ENCODE measurements at places on chromosomes 2 and 18.

DNA sequence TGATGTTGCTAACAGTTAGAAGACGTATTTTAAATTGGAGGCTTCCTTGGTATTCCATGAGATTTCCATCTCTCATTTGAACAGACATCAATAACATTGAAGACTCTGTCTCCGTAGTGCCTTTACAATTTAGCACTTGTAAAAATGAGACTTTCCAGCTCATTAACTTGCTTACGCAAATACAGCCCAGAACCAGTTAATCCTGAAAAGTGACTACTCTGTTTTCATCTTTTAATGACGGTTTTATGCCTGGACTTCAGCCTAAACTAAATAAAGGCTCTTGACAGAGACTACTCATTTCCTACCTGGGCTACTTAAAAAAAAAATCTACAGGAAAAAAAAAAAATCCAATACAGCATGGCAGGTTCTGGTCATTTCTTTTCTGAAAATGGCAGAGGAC is 148.6 kb downstream of the LRATD1 start:
- DNase-seq = no peak

- DNase-seq = no peak
These were observed 108.5 kb downstream of the PTH2R start for GRCh38 chr2:208515099-208515498.

- no peak for DNase-seq
These were observed 1.2 kb downstream of the PPP1CB start for GRCh38 chr2:28752631-28753376.

- DNase-seq = no peak
These were observed 68.1 kb downstream of the OLA1 start for GRCh38 chr2:174180165-174180724.

DNA sequence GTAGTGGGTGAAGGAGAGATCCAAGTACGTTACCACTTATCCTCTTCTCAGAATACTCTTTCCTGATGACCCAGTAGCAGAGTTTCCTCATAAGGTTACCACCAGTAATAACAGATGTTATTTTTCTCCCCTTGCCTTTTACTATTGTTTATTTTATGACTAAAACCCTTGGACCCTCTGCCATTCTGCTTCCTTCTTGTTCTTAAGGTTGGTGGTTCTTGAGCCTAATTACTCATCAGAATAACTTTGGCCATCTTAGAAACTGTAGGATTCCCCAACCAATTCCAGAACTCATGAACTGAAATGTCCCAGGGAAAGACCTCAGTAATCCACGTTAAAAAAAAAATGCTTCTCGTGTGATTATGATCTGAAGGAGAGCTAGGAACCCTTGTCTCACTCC is 64.9 kb downstream of the CHST9 start:
- DNase-seq = no peak

DNA sequence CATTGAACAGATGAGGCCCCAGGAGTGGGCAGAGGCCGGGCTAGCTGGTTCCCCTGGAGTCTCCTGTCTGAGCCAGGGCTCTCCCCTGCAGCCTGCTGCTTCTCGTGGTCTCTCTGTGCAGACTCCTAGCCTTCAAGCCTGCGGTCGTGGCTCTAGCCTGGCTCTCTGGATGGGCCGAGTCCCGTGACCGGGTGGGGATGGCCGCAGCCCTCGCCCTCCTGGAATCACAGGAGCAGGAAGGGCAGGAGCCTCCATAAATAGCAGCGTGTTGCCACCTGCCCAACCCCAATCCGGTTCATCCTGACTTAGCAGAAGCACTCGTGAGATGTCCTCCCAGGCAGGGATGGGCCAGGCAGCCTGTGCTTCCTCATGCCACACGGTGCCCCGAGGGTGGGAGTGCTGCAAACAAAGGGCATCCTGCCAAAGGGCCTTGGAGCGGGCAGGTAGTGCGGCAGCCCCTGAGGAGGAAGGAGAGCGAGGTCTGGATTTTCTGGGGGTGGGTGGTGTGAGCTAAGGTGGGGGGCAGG is 43.9 kb downstream of the FOSL2 start:
- no peak for DNase-seq

GRCh38 chr2:241546771-241547498 is 11.6 kb upstream of the BOK start:
- no peak for DNase-seq

DNA sequence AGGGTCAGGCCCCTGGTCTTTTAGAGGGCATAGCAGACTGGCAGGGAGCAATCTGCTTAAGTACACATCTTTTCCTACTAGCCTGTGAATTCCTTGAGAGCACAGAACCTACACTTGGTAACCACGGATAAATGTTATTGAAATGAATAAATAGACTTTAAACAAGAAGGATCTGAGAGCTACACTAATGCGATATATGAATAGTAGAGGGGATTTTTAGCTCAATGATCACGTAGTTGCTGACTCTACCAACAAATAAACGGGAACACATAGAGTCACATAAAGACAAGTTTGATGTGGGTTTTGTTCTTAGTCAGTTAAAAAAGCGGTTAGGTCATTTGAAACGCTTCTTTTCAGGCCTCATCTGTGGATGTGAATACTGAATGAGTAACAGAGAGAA is 290.3 kb upstream of the CCDC68 start:
- DNase-seq = no peak

GRCh38 chr2:48998449-48998848 is 155.9 kb downstream of the FSHR start:
- DNase-seq = no peak

DNA sequence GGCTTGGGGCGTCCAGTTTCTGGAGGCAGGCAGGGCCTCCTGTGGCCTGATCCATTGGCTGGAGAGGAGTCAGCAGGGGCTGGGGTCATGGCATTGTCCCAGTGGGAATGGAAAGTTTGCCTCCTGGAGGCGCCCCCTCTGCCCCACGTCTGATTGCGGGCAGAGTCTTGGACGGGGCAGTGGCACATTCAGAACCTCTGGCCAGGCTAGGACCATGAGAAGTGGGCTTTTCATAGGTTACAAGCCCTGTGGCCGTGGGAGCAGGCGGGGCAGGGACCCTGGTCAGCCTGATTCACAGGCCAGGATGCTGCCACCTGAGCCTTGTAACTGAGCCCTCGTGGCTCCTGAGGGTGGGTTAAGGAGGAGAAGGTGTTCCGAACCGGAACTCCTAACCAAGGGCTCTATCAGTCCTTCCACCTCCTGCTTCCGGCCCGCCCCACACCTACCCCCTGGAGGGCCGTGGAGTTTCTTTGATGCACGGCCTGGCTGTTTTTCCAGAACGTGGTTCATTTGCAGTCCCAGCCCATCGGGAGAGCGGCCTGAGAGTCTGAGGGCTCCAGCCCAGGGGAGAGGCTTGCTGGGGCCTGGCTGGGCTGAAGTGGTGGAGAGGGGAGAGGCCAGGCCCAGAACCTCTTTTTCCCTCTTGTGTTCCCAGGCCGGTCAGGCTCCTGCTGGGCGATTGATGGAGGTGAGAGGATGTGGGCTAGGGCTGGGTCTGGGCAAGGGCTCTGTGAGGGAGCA is 43.9 kb upstream of the PLB1 start:
- no peak for DNase-seq

DNA sequence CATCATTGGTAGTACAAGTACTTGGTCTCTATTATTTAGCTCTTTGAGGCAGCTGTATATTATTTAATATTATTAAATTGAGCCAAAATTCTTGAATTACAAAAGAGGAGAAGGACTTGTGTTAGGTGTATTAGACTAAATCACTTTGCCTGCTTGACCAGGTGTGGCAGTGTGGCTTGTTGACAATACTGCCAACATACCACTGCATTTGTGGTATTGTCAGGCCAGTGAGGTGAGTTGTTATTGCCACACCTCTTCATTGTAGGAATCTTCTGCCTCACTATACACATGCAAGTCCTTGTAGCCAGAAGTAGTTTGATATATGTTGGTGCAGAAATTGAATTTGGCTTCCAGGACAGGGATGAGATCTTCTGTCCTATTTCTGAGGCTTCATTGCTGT is 40.5 kb downstream of the CYP20A1 start:
- DNase-seq = no peak

- DNase-seq = no peak
These were observed 79.4 kb upstream of the SNTG2 start for GRCh38 chr2:871175-871727.

DNA sequence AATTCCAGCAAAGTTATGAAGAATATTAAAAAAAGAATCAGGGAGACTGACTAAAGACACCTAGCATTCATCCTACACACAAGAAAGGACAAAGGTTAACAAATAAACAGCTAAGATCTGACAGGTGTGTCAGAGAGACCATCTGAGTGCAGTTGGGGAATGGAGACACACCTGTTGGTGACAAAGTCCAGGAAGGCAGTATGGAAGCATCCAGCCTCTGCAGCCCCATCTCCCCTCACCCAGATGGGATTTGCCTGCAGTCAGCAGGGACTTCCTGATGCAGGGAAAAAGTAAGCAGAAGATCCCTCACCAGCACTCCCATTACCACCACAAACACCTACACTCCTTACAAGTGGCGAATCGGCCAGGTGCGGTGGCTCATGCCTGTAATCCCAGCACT is 37.9 kb downstream of the USP34 start:
- DNase-seq = no peak

GRCh38 chr2:182649316-182649715 is 66.7 kb upstream of the DNAJC10 start:
- no peak for DNase-seq

DNA sequence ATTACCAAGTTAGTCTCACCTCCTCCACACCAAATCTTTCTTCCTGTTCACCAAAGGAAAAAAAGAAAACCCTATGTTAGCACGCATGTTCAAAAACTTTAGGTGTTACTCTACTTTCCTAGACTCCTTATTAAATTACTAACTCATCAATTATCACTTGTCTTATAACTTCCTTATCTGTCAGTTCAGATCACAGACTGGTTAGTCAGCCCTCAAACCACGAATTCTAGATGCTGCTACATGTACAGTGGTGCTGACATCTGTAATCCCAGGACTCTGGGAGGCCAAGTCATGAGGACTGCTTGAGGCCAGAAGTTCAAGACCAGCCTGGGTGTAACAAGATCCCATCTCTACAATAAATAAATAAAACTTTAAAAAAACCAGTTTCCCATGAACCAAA is 3.5 kb downstream of the YWHAQ start:
- no peak for DNase-seq

DNA sequence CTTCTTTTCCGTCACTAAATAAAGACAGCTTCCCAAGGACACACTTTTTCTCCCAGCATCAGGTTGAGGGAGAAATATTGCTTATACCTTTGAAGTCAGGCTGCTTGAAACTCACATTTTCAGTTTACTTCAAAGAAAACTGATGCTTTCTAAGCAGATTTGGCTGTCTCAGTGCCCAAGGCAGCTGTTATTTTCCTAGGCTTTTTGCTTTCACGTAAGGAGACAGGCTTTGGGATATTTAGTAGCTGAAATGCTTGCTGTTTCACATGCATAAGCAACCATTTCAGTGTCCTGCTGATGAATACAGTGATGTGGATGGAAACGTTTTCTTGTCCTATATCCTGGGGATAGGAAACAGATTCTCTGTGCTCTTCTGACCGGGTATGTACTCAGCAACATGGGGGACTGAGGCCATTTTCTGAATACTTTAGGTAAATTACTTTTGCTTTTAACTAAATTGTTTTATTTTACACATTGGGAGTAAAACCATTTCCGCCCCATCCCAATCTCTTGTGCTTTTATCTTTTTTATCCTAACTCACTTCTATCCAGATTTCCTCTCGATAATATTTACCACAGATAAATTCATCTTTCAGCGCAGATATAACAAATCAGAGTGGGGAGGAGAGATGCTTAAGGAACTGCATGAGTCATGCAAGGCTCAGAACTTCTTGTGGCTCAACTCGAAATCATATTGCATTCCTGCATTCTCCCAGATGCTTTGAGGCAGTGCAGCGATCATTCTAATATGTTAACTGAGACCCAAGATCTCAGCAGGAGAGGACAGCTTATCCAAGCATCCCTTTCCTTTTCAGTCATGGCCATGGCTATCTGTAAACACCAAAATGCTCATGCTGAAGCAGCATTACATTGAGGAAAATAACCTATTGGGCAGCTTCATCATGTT is 22.2 kb downstream of the GALR1 start:
- no peak for DNase-seq

GRCh38 chr2:165593081-165593480 is 123.6 kb downstream of the CSRNP3 start:
- no peak for DNase-seq
